Fibroblast of mammary gland (primary cell): ENCODE measurements at places on chromosomes 2 and 18.

- DNase-seq: no peak
Observed at GRCh38 chr2:190846746-190847145, 33.9 kb upstream of the GLS start.

DNA sequence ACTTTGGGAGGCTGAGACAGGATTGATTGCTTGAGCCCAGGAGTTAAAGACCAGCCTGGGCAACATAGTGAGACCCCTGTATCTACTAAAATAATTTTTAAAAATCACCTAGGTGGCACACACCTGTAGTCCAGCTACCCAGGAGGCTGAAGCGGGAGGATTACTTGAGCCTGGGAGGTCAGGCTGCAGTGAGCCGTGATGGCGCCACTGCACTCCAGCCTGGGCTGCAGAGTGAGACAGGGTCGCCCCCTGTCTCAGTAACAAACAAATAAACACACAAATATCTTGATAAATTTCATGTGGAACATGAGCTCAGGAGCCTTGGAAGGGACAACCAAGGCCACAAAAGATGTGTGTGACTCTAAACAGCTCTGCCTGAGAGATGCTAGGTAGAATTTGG, 11.7 kb upstream of the ANKRD53 start:
- DNase-seq: no peak

DNA sequence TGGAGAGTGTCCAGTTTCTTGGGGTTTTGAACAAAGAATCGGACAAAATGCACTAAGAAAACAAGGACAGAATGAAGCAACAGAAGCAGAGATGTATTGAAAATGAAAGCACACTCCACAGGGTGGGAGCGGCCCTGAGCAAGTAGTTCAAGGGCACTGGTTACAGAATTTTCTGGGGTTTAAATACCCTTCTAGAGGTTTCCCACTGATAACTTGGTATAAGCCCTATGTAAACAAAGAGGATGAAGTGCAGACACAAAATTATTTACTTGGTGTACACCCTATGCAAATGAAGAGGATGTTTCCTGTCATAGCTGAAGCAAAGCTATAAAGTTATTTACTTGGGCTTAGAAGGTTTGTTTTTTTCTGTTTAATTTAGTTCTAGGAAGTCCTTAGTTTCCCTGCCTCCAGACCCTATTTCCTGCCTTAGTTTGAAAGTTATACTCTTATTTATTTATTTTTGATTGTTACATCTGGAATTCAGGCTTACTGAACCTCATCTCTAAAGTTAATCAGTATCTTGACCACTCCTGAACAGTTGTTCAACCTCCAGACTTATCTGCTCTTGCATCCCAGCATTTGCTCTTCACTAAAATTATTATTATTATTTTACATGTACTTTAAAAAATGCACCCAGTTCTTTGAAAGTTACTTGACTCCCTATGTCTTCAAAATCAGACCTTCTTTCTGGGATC, 193.5 kb downstream of the SPP2 start:
- no peak for DNase-seq

DNA sequence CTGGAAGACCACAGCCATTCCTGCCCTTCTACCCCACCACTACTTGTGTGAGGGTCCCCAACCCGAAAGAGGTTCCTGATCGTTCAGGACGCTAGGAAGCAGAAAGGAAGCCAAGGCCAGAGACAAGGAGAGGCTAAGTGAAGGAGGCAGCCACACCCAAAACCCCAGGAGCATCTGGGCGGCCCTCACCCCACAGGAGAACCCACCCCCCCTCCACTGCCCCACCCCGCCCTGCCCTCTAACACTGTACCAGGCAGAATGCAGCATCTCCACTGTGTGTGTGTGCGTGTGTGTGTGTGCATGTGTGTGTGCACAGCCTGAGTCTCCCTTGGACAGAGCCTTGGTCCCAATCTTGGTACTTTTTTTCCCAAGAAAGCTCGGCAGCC, 207.5 kb upstream of the HAAO start:
- no peak for DNase-seq

GRCh38 chr18:75246721-75247610, 36.4 kb downstream of the TSHZ1 start:
- DNase-seq: peak; percentile 80
